T-helper 2 cell treated with Interferon-gamma antibody and Interleukin-4, amounts not matched to agents 5 μg/mL and 100 μg/mL, for 36 hours (primary cell): ENCODE measurements at places on chromosomes 3 and 15.

DNA sequence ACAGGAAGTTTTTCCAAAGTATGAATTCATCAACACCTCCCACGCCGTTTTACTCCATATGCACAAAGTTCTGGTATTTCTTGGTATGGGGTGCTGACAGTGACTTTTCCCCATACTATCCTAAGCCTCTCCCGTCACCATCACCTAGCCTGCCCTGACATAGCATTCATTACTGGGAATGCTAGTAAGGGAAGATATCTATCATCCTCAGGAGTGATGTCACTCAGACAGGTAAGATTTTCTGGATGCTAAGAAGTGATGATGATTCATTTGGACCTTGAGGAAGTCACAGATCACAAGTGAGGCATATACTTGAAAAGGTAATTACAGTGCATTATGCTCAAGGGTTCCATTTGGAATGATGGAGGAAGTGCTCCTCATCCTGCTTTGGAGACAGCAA is 355.1 kb upstream of the STAC start:
- DNase-seq = no peak

- DNase-seq = no peak
These were observed 919.3 kb downstream of the TUSC7 start for GRCh38 chr3:117628823-117629291.

- DNase-seq = no peak
These were observed 36.8 kb upstream of the RAD18 start for GRCh38 chr3:9000041-9000440.

DNA sequence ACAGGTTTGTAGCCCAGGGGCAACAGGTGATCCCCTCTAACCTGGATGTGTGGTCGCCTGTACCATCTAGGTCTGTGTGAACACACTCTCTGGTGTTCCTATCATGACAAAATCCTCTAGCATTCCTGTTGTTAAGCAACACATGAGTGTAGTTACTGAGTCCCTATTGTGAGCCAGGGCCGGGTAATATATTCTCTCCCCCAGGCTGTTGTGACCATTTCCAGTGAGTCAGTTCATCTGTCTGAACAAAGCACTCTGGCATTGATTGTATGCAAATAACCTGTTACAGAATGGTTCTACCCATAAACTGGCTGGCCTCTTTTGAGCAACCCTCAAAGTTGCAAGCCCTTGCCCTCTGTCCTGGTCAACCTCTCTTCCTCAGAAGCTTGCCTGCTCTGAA is 2.6 kb upstream of the FLNB start:
- DNase-seq = no peak

DNA sequence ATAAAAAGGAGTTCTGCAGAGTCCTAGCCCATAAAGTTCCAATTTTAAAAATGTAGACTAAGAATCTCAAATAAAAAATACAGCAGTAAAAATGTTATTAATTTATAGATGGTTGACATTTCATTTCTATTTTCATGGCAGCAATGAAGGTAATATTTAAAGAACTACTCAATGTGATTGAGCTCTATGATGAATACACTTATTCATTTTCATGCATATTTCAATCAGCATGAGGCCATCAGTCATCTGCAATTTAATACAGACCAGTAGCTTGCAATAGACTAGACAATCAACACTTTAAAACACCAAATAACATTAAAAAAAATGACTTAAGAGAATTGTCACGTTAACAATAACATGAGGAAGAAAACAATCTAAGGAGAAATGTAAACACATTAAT is 1295.8 kb upstream of the ALCAM start:
- no peak for DNase-seq

- no peak for DNase-seq
These were observed 148.0 kb downstream of the DIPK2A start for GRCh38 chr3:144119633-144120032.
